AG20443 (cell line): ENCODE measurements at places on chromosomes 6 and 20.
A peak's percentile ranks its signal among the peaks of the same experiment; 100 is the strongest.

DNA sequence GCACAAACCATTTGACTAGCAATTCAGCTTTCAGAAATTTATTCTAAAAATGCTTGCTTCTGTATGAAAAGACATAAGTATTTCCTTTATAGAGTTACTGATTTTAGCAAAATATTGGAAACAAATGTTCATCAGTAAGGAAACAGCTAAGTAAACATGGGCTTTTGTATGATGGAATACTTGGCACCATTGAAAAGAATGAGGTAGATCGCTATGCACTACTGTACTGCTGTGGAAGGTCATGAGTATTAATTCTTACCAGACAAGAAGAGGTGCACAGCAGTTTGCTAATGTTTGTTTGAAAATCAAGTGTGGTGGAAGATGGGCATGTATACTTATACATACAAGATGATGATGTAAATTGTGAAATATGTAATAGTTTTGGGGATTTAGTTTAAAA lies 73.0 kb downstream of the FARS2 start:
- no peak for DNase-seq

GRCh38 chr6:92967362-92967761 lies 452.0 kb downstream of the EPHA7 start:
- no peak for DNase-seq

GRCh38 chr20:49687595-49688567 lies 25.8 kb downstream of the B4GALT5 start:
- DNase-seq, result no peak

GRCh38 chr6:25602674-25602982 lies 49.4 kb upstream of the SCGN start:
- no peak for DNase-seq

- DNase-seq, result no peak
These were observed 184.6 kb downstream of the ATXN1 start for GRCh38 chr6:16576451-16577368.

GRCh38 chr6:150491131-150491810 lies 108.4 kb upstream of the PLEKHG1 start:
- no peak for DNase-seq

DNA sequence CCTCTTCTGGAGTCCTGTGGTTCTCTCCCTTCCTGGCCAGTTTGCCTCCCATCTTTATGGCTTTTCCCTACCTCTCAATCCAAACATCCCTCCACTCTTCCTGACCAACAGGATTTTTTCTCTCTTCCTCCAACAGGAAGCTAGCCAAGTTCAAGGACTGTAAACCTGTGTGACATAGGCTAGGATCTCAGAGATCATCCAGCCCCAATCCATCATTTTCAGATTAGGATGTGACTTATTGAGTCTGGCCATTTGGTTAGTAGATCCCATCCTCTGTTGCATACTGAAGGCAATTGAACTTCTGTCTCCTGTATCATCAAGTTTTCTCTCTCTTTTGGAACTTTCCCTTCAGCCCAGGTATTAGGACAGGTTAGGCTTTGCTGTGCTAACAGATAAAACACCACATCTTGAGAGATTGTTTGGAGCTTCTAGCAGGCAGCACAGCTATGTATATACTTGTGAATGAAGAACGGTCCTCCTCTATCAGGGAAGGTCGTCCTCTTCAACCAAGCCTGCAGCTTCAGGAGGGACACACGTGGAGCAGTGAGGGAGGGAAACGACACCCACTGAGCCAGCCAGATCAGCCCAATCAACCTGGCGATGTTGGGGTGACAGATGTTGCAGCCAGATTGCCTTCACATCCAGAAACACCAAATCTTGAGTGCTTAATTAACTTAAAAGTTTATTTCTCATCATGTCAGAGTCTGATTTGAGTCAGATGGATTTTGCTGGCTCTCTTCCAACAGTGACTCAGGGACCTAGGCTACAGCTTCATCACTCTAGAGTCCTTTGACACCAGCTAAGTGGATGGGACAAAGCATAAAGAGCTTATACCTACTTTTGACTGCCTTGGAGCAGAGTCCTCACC lies 106.8 kb downstream of the GJA10 start:
- DNase-seq, result no peak

GRCh38 chr6:143614235-143614634 lies 63.5 kb upstream of the PHACTR2 start:
- no peak for DNase-seq

- DNase-seq, result no peak
These were observed 474 bp downstream of the TSBP1 start for GRCh38 chr6:32371229-32371628.

DNA sequence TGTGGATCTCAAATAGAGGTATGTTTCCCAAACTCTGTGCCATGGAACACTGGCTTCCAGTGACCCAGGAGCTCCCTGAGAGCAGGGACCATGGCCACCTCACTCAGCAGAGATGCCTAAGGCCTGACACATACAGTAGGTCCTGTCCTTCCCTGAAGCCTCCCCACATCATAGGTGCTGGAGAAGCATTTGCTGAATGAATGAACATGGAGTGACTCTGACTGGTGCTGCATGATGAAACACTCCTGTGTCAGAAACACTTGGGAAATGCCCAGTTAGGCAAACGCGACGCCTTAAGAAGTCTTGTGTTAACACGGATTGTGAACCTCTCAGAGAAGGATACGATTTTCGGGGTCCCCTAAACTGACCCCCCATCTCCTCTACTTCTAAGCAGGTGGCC lies 14.3 kb downstream of the SLA2 start:
- no peak for DNase-seq

GRCh38 chr6:157953580-157954091 lies 28.0 kb upstream of the SYNJ2 start:
- DNase-seq, result no peak

GRCh38 chr6:25504661-25505060 lies 147.4 kb upstream of the SCGN start:
- DNase-seq, result peak; percentile 9

DNA sequence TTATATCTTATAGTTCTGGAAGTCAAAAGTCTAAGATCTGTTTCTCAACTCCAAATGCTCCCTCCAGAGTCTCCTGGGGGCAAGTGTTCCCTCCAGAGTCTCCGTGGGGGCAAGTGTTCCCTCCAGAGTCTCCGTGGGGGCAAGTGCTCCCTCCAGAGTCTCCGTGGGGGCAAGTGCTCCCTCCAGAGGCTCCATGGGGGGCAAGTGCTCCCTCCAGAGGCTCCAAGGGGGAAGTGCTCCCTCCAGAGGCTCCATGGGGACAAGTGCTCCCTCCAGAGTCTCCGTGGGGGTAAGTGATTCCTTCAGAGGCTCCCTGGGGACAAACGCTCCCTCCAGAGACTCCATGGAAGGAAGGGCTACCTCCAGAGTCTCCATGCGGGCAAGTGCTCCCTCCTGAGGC lies 34.0 kb upstream of the THBS2 start:
- DNase-seq, result no peak

GRCh38 chr6:20680697-20681165 lies 146.5 kb downstream of the CDKAL1 start:
- no peak for DNase-seq

DNA sequence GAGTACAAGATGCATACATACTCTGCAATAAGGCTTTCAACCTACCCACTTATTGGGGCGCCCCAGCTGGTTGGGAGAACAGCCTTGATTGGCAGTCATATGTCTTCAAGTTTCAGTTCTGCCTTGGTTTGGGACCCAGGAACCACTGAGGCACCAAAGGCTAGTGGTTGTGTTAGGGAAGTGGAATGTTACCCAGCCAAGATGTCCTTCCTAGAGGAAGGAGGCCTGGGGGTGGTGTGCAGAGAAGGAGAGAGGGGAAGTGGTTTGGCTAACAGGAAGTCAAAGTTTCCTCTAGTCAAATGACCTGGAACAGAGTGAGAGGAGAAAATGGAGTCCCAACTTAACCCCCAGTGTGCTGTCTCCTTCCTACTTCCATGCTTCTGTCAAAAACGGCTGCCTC lies 59.4 kb downstream of the CD164 start:
- no peak for DNase-seq

- DNase-seq, result no peak
These were observed 388.4 kb upstream of the JARID2 start for GRCh38 chr6:14857501-14857900.

DNA sequence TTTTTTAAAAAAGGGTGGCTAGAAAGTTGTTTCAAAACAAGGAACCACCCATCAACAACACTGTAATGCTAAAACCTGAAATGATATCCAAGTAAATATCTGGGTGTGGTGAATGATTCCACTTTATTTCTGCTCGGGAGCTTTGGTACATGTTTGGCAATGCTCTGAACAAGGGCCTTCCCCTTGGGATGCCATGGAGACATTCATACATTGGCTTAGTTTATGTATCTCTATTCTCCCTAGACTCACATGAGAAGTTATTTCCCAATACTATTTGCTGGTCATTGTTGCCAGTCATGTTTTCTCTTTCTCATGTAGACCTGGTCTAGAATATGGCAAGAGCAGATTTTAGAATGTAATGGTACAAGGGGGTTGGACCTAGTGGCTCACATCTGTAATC lies 22.9 kb downstream of the ADTRP start:
- no peak for DNase-seq

DNA sequence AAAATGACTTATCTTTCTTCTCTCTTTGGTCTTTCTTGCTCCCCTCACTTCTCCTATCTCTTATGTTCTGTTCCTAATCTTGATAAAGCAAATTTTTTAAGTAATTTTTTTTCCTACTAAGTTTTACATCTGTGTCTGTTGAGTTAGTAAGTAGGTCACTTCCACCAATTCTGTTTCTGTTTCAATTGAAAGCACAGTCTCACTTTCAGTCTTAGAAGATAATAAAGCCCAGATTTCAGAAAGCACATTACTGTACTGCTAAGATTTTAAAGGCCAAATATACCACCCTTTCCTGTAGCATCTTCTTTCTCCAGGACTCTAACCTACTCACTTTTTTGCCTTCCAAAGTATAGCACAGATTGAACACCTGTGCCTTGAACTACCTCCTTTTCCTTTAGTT lies 866.1 kb upstream of the ADGRB3 start:
- no peak for DNase-seq

- peak; percentile 84 for DNase-seq
These were observed 20.0 kb upstream of the MPC1 start for GRCh38 chr6:166402582-166403277.

DNA sequence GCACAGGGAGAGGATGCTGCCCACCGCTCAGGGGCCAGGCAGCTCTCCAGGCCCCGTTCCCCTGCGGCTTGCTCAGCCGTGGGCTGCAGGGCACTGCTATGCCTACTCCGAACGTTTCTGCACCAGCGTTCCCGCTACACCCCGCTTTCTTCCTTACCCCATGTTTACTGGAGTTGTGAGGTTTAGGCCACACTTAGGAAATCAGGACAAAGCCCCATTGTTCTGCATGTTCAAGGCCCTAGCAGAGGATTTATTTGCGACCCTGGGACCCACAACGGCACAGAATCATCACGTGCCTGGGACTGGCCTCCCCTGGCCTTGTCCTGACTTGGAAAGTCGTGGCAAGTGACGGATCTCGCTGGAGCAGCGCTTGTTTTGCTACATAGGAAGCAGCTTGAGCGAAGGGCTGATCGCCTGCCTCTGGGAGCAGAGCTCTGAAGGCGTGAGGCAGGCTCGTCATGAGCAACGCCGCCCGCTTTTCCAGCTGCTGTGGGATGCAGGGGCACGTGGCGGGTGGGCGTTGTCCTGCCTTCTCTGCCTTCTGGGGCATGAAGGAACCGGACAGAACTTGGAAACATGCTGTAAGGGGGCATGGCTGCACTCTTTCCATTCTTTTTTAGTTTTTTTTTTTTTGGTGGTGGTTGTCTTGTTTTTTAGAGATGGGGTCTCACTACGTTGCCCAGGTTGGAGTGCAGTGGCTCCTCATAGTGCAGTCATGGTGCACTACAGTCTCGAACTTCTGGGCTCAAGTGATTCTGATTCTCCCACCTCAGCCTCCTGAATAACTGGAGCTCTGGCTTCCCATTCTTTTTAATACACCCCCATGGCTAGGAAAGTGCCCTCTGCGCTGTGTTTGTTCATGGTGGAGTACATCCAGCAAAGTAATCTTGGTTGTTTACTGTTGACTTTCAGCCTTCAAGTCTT lies 14.6 kb upstream of the TMEM181 start:
- no peak for DNase-seq

GRCh38 chr6:7624796-7625710 lies 35.1 kb downstream of the SNRNP48 start:
- no peak for DNase-seq

DNA sequence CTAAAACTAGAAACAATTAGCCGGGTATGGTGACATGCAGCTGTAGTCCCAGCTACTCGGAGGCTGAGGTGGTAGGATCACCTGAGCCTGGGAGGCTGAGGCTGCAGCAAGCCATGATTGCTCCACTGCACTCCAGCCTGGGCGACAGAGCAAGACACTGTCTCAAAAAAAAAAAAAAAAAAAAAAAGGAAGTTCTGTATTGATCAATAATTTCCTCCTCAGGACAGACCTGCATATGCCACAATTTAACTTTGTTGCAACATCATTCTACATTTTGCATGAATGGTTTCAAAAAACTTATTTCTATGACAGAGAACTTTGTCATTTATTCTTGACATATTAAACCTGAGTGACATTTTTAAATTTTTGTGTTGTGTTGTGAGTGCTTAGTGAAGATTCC lies 5.5 kb downstream of the DNAJC5 start:
- DNase-seq, result no peak
